Mesenteric fat pad (tissue), 1 donor: ENCODE measurements at places on chromosomes 7 and 10.

- DNase-seq, result no peak
Measured at GRCh38 chr7:24721481-24722001, 35.7 kb downstream of the GSDME start.

DNA sequence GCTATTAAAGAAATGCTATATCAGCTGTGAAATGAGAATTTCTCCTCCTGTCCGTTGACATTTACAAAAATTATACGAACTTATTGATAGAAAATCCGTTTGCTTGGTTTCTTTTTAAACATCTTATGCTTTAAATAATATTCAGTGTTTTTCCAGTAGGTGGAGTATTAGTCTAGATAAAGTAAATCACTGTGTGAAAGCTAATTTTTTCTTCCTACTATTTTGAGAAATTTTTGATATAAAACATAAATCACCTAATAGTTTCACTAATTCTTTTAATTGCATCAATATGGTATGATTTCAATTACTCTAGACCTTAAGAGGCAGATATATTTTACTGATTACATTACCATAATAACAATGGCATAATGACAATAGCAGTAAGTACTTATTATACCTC is 335.2 kb upstream of the C7orf33 start:
- no peak for DNase-seq

- no peak for DNase-seq
Measured at GRCh38 chr10:7896297-7896696, 78.0 kb downstream of the TAF3 start.

DNA sequence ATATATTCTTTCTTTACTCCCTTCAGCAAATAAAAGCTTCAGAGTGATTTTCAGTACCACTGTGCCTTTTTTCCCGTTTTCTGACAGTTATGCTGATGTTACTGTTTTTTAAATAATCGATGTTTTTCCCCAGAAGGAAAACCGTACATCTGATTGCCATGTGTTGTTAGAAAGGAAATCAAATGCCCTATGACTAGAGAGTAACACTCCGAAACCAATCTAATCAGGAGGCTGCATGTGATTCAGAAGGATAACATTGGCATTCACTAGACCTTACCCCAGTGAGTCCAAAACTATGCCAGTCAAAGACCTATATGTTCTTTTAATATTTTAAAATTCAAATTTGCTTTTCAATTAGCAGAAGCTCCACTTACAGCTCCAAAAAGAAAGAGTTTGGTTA is 116.3 kb downstream of the TMEM26 start:
- no peak for DNase-seq

- no peak for DNase-seq
Measured at GRCh38 chr10:67476201-67476600, 219.8 kb downstream of the CTNNA3 start.

- DNase-seq, result no peak
Measured at GRCh38 chr10:76917071-76917470, 720.5 kb downstream of the KCNMA1 start.

- DNase-seq, result no peak
Measured at GRCh38 chr7:54545241-54545563, 3.0 kb downstream of the VSTM2A start.
